ENCODE measurements at places on chromosomes 2 and 18. TPM values are rescaled to one million over a fixed set of nuclear protein-coding genes. Genes with fewer than 3 reads are reported as not detected.
A peak's percentile ranks its signal among the peaks of the same experiment; 100 is the strongest.

DNA sequence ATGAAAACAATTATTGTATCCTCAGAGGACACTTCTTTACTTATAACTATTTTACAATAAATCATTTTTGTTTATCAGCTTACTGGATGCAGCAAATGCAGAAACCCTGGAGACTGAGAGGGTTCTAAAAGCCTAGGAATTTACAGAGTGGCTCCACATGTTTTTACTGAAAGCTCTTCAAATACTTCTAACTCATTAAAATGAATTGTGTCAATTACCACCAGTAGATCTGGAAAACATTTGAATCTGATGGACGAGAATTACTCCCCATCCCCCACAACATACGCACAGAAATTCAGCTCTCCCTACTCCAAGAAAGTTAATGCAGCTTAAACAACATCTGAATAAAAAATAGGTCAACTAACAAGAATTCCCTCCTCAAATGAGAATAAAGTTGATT is 319.8 kb upstream of the FIGN start:
- H3K4me3 ChIP-seq, result no peak overlapping the region
- H3K27me3 ChIP-seq, result no peaks in the 10 kb centered on the region
- no peak for DNase-seq
- H3K4me1 ChIP-seq, result no peaks in the 10 kb centered on the region
- no peak overlapping the region for H3K27ac ChIP-seq

Gene EMILIN1
- total RNA-seq, result 0.78 TPM

GRCh38 chr2:8134473-8134932 is 547.4 kb upstream of the ID2 start:
- H3K4me3 ChIP-seq, result no peak overlapping the region
- H3K27ac ChIP-seq, result no peak overlapping the region
- H3K4me1 ChIP-seq, result peaks cover 7% of the 10 kb centered on the region
- peaks cover 4% of the 10 kb centered on the region for H3K36me3 ChIP-seq
- no peaks in the 10 kb centered on the region for H3K27me3 ChIP-seq

GRCh38 chr2:165293440-165294420 is 54.5 kb downstream of the SCN2A start:
- H3K27ac ChIP-seq, result no peak overlapping the region
- peak; percentile 31 for DNase-seq
- H3K4me1 ChIP-seq, result peaks cover 3% of the 10 kb centered on the region
- no peak overlapping the region for H3K4me3 ChIP-seq

GRCh38 chr2:32248299-32248698 is 16.4 kb downstream of the NLRC4 start:
- no peak overlapping the region for H3K4me3 ChIP-seq
- H3K27ac ChIP-seq, result no peak overlapping the region
- no peaks in the 10 kb centered on the region for H3K27me3 ChIP-seq
- no peaks in the 10 kb centered on the region for H3K36me3 ChIP-seq
- no peak for DNase-seq

Gene PPP4R1
- total RNA-seq, result 54.0 TPM

Gene PCARE
- total RNA-seq, result not detected

Gene POLR1A
- total RNA-seq, result 25.2 TPM

DNA sequence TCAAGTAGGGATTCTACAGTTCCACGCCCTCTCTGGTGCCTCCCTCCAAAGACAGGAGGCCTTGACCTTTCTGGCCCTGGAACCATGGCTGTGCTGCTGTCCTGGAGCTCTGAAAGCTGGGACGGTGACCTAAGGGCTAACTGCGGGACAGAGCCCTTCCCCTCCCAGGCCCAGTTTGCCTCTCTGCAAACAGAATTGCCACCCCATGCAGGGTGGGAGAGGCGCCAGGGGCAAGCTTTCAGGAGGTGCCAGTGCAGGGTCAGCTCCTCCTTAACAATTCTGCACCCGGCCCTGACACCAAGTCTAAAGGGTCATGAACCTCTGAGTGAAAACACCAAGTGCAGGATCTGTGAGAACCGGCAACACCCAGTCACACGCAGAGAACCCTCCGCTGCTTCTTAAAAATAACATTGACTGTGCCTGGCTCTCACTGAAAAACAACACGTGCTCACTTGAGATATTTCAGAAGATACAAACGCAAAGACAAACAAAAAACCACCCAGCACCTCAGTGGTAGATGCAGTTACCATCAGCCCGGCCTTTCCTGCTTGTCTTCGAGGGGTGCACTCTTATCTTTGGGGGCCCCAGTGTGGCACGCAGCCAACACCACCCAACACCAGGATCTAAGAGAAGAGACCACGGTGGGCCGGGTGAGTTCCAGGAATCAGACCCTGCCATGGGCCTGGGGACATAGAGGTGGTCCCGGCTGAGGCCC is 1.1 kb upstream of the SNED1 start:
- H3K27me3 ChIP-seq, result peaks cover 26% of the 10 kb centered on the region
- H3K4me3 ChIP-seq, result no peak overlapping the region
- no peak overlapping the region for H3K27ac ChIP-seq
- peak; percentile 2 for DNase-seq
- no peaks in the 10 kb centered on the region for H3K36me3 ChIP-seq

- peaks cover 4% of the 10 kb centered on the region for H3K4me1 ChIP-seq
- H3K4me3 ChIP-seq, result no peak overlapping the region
- DNase-seq, result peak; percentile 31
- H3K27ac ChIP-seq, result no peak overlapping the region
- no peaks in the 10 kb centered on the region for H3K27me3 ChIP-seq
- H3K36me3 ChIP-seq, result no peaks in the 10 kb centered on the region
These were observed 25.4 kb upstream of the DTNB start for GRCh38 chr2:25698752-25699151.

Gene GLB1L
- 7.3 TPM for total RNA-seq

Gene TEX44
- total RNA-seq, result not detected

DNA sequence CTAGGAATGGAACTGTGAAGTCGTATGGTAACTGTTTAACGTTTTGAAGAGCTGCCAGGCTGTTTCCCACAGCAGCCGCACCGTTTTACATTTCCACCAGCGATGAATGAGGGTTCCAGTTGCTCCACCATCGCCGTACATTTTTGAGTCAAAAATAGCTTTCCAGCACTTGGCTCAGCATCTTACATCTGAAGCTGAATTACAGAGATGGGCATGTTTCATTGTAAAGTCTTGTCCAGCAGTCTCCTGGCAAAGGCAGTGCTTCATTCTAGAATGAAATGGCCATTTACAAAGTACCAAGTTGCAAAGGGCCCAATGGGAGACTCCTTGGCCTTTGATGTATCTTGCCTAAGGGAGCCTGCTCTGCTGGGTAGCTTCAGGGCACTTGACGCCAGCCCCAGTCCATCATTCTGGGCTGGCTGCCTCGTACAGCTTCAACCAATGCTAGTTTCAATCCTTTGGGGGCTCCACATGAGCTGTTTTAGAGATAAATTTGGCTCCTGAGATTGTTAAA is 45.1 kb downstream of the ATIC start:
- no peaks in the 10 kb centered on the region for H3K27me3 ChIP-seq
- H3K4me1 ChIP-seq, result no peaks in the 10 kb centered on the region
- H3K36me3 ChIP-seq, result peaks cover 16% of the 10 kb centered on the region
- DNase-seq, result no peak
- H3K4me3 ChIP-seq, result no peak overlapping the region

DNA sequence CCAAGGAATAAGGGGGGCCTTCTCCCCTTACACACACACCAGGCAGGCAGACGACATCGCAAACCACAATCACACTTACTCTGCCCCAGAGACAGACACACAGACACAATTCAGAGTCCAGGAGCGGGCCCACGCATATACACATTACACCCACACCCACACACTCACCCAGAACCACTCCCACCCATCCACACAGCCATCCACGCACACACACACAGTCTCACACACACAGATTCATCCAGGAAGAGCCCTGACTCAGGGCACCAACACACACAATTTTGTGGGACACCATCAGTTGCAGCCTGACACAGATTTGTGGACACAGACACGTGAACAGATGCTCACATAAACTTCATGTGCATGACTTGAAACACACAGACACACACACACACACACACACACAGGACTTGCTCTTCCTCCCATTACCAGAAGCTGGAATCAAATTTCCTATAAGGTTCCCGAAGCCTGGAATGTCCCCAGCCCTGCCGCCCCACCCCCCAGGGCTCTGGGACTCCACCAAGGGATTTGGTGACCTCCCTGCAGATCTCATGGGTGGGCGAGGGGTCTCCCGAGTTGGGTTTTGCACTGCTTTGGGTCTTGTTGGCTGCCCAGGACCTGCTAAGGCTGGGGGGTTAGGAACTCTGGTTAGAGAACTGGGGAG is 23.5 kb downstream of the TNS1 start:
- DNase-seq, result no peak
- no peak overlapping the region for H3K4me3 ChIP-seq
- H3K27me3 ChIP-seq, result peaks cover 5% of the 10 kb centered on the region
- H3K4me1 ChIP-seq, result no peaks in the 10 kb centered on the region
- H3K36me3 ChIP-seq, result no peaks in the 10 kb centered on the region
- no peak overlapping the region for H3K27ac ChIP-seq

GRCh38 chr2:34949316-34949715 is 1350.2 kb upstream of the FAM98A start:
- H3K36me3 ChIP-seq, result no peaks in the 10 kb centered on the region
- DNase-seq, result no peak
- no peaks in the 10 kb centered on the region for H3K4me1 ChIP-seq
- no peak overlapping the region for H3K4me3 ChIP-seq

Gene C2orf15
- 0.35 TPM for total RNA-seq

Gene GULP1
- not detected for total RNA-seq

DNA sequence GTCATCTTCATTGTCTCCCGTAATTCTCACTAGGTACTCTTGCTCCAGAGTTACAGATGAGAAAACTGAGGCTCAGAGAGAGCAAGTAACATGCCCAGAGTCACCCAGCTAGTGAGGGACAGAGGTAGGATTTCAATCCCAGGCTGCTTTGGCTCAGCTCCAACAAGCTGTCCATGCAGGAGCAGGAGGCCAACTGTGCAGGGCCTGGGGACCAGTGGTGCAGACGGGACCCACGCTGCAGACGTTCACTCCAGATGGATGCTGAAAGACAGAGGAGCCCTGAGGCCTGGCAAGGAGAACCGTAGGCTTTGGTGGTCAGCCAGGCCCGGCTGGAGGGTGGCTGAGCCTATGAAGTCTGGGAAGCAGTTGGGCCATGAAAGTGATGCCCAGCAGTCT is 102.6 kb downstream of the MCFD2 start:
- peaks cover 24% of the 10 kb centered on the region for H3K27me3 ChIP-seq
- no peaks in the 10 kb centered on the region for H3K36me3 ChIP-seq
- H3K4me1 ChIP-seq, result no peaks in the 10 kb centered on the region
- DNase-seq, result no peak
- H3K27ac ChIP-seq, result no peak overlapping the region
- no peak overlapping the region for H3K4me3 ChIP-seq

Gene PXDN
- total RNA-seq, result not detected

DNA sequence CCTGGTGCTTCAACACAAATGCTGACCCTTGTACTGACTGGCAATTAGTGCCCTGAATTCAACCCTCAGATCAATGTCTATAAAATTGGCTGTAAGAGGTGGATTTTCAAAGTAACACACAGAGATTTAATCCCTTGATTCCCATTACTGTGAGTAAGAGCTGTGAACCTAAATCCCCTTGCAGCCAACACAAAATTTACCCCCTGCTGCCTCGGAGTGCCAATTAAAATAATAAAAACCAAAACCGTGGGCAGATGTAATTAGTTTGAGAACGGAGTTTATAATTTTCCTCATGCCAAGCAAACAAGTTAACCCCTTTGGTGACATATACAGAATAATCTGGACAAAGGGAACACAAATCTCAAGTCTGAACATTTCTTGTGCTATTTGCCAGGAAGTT is 55.8 kb upstream of the REV1 start:
- H3K4me3 ChIP-seq, result no peak overlapping the region
- DNase-seq, result no peak
- no peaks in the 10 kb centered on the region for H3K4me1 ChIP-seq
- peaks cover 16% of the 10 kb centered on the region for H3K27me3 ChIP-seq

GRCh38 chr2:101160454-101160853 is 9.3 kb upstream of the TBC1D8 start:
- no peak for DNase-seq
- no peak overlapping the region for H3K27ac ChIP-seq
- H3K36me3 ChIP-seq, result no peaks in the 10 kb centered on the region
- no peaks in the 10 kb centered on the region for H3K4me1 ChIP-seq

Gene CREG2
- 0.98 TPM for total RNA-seq

DNA sequence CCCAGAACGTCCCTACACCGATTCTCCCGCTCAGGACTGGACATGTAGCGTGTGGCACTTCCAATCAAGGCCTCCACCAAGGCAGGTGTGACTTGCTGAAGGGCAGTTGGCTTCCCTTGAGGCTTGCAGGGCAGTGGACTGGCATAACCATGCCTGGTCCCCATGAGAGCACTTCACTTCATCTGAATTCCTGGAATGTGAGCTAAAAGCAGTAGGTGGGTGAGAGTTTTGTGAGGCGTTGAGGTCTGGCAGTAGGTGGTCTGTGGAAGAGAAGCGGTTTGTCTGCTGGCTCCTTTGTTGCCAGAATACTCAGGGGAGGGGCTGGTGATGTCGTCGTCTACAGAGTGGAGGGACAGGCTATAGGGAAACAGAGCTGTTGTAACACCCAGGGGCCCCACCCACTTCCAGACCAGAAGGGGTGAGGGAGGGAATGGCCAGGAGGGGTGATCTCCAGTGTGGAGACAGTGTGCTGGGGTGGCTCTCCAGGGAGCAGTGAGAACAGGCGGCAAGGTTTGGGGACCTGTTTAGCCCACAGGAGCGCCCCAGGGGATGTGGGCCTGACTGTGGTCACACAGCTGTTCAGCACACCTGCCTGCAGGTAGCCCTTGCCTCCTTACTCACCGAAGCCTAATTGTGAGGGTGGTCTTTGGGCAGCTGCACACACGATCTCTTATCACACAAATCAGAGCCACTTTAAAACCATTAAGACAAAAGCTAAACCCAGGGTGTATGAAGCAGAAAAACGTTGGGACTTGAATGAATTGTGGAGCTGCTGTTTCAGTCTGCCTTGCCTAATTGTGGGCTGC is 21.5 kb upstream of the ALKAL2 start:
- DNase-seq, result no peak
- no peak overlapping the region for H3K4me3 ChIP-seq
- no peaks in the 10 kb centered on the region for H3K4me1 ChIP-seq
- H3K36me3 ChIP-seq, result no peaks in the 10 kb centered on the region

Gene AOX1
- total RNA-seq, result 0.15 TPM

DNA sequence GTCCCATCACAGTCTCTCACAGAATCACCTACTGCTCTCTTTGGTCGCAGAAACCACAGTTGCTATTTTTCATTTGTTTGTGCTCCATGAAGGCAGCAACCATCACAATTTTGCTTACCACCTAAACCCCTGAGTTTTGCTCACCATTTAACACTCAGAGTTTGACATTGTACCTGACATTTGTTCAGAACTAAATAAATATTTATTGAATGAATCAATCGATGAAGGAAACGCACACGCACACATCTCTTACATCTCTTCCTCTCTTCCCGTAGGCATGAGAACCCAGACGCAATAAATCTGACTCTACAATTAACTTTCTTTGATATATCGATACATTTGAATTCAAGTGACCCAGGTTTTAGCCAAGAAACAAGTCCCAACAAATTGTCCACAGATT is 105.5 kb upstream of the RNF152 start:
- DNase-seq, result no peak
- peaks cover 6% of the 10 kb centered on the region for H3K4me1 ChIP-seq
- no peak overlapping the region for H3K27ac ChIP-seq
- H3K4me3 ChIP-seq, result no peak overlapping the region

Data from activated CD4-positive, alpha-beta memory T cell treated with anti-CD3 and anti-CD28 coated beads, Interleukin-2, amount 10 ng/mL, durations not matched to agents 7 days and 5 days (primary cell).